ENCODE measurements at places on chromosomes 3 and 15.
A peak's percentile ranks its signal among the peaks of the same experiment; 100 is the strongest.

DNA sequence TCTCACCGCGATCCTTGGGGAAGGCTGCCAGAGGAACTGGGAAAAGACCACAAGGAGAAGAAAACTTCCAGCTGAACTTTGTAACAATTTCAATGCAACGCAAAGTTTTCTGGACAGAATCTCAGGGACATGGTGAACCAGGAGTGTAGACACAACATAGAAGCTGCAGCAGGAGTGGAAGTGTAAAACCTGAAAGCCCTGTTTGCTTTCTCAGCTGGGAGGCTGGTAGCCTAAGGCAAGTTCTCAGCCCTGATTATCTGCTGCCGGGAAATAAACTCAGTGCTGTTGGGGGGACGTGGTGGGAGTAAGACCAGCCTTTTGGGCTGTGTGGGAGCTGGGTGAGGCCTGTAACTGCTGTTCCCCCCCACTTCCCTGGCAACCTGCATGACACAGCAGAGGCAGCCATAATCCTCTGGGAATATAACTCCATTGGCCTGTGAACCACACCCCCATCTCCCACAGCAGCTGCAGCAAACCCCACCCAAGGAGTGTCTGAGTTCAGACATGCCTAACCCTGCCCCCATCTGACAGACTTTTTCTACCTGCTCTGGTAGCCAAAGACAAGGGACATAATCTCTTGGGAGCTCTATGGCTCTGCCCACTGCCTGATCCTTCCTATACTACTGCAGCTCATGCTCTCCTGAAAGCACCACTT, 106.7 kb downstream of the ZNF621 start:
- DNase-seq: no peak

DNA sequence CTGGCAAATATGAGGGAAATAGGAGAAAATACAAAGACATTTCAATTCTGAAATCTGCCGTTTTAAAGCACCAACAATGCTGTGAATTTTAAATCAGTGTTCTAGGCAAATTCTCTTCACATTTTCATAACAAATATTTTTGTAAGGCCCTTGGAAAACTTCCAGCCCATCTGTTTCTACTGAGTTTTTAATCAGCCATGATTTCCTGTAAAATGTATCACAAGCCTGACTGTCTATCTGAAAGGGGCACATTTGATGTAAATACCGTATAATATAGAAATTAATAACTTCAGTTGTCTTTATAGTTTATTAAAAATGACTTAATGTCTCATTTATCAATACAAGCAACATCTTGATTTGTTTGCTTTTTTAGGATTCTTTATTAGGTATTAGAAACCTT, 454.7 kb downstream of the PYDC2 start:
- DNase-seq: no peak

- DNase-seq: no peak
Measured at GRCh38 chr3:65945480-65945879, 93.2 kb downstream of the MAGI1 start.

GRCh38 chr3:32412887-32413286, 21.2 kb downstream of the CMTM7 start:
- DNase-seq: no peak

- no peak for DNase-seq
Measured at GRCh38 chr3:25818335-25818734, 28.4 kb downstream of the OXSM start.

DNA sequence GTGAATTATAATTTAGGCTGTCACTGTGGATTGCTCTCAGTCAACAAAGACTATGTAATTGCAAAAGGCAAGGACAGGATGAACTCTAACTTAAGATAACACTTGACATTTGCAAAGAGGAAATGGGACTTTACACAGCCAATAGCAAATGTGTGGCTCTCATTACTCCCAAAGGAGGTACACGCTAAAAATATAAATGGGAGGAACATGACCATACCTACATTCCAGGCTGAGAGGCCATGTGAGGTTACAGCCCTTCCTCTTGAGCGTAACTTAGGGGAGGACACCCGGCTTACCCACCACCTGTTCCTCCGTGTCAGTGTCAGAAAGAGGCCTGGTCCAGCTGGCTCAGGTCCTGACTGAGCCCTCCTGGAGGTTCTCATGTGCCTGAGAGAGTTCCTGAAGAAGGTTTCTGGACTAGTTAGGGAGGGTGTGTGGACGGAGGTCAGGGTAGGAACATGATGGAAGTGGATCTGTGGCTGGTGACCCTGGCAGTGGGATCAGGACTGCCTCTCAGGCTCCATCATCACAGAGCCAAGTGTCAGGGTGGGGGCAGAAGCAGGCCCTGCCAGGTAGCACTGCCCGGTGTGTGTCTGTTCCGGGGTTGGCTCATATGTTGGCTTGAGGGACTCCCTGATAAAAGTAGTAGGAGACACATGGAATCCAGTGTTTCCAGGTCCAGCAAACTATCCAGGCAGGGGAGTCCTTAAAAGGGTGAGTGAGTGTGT, 7.9 kb downstream of the POPDC2 start:
- no peak for DNase-seq

GRCh38 chr3:162217647-162218046, 721.0 kb downstream of the OTOL1 start:
- no peak for DNase-seq

DNA sequence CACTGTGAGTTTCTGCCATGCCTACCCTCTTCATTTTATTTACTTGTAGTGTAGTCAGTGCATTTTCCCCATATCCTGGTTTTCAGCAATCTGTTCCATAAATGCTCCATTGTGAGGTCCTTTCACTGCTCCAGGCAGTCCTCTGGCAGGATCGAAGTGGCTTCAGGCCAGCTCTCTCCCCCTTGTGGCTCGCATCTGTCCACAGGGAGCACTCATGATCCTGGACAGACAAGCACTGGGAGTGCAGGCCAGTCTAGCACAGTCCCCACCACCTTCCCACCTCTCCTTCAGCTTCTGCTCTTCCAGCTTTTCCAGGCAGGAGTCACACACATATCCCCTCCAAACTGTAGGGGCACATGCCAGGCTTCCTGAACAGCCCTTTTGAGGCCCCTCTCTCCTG, 173.6 kb downstream of the PPM1L start:
- no peak for DNase-seq

- DNase-seq: no peak
Measured at GRCh38 chr3:157046520-157046919, 113.4 kb downstream of the CCNL1 start.

- no peak for DNase-seq
Measured at GRCh38 chr3:151109286-151109800, 23.9 kb downstream of the MED12L start.

DNA sequence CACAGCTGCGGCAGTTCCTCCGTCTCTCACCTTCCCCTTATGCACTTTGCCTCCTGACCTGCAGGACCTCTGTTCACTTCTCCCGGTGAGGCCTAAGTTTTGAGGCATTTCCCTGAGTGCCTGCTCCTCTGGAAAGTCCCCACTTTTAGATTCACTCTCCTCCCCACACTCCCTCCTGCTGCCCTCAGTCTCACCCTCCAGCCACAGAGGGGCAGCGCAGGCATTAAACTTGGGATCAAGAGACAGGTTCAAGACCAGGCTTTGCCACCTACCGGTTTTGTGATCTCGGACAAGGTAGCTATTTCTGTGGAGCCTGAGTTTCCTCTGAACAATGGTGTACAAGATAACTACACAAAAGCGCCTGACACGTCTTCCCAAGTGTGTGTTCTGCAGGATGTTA, 19.4 kb downstream of the SLC6A11 start:
- DNase-seq: no peak

DNA sequence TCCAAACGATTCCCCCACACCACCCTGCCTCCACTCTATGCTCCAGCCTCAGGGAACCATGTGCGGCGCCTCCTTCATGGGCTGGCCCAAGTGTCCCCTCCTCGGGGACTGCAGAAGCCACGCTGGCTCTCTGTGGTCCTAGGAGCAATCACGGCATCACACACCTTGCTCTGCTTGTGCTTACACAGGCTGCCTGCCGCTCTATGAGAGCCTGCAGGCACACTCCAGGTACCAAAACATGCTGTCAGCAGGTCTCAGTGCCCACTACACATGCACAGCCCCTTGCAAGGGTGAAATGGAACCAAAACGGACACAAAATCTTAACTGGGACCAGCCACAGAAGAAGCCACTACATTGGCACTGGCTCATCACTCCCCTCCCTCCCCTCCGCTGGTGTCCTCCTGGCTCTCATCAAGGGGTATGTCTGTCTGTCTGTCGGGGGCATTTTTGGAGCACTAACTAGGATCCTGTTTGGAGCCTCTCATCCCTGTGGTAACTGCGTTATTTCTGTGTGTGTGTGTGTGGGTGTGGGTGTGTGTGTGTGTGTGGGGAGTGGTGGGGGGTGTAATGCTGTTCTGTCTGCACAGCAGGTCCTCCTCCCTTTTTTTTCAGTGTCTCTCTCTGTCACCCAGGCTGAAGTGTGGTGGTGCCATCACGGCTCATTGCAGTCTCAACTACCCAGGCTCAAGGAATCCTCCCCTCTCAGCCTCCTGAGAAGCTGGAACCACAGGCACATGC, 60.6 kb downstream of the DHX30 start:
- no peak for DNase-seq

- peak; percentile 10 for DNase-seq
Measured at GRCh38 chr15:98649472-98650416, 1.4 kb downstream of the IGF1R start.
